ENCODE measurements at places on chromosomes 5 and 9.

- H3K27ac ChIP-seq, result no peak overlapping the region
- H3K4me1 ChIP-seq, result no peaks in the 10 kb centered on the region
- H3K27me3 ChIP-seq, result no peaks in the 10 kb centered on the region
- no peak for DNase-seq
These were observed 624.2 kb downstream of the CHSY3 start for GRCh38 chr5:130528474-130528873.

- DNase-seq, result no peak
- peaks cover 49% of the 10 kb centered on the region for H3K36me3 ChIP-seq
- no peak overlapping the region for H3K27ac ChIP-seq
- H3K4me1 ChIP-seq, result peaks cover 11% of the 10 kb centered on the region
These were observed 38.3 kb downstream of the FAM13B start for GRCh38 chr5:137994556-137994955.

GRCh38 chr5:103424453-103425205 is 138.0 kb downstream of the NUDT12 start:
- H3K36me3 ChIP-seq, result no peaks in the 10 kb centered on the region
- H3K4me1 ChIP-seq, result peaks cover 7% of the 10 kb centered on the region
- no peak overlapping the region for H3K4me3 ChIP-seq
- H3K27me3 ChIP-seq, result no peaks in the 10 kb centered on the region
- H3K27ac ChIP-seq, result no peak overlapping the region

GRCh38 chr5:16600397-16600796 is 16.4 kb downstream of the RETREG1 start:
- H3K27me3 ChIP-seq, result peaks cover 3% of the 10 kb centered on the region
- H3K36me3 ChIP-seq, result no peaks in the 10 kb centered on the region
- H3K4me3 ChIP-seq, result peak overlapping the region; percentile 28
- DNase-seq, result peak; percentile 69
- peak overlapping the region; percentile 88 for H3K27ac ChIP-seq

DNA sequence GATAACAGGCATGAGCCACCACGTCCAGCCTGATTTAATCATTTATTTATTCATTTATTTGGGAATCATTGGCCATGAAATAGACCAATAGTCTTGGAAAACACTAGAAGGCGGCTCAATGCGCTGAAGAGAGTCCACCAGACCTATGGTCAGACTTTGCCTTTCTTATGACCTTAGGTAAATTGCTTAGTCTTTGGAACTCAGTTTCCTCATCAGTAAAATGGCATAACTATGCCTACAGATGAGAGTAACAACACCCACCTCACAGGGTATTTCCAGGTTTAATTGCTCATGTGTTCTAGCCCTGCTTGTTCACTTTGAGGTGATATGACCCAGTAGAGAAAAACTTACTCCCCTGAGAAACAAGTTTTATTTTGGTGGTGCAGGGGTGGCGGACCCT is 38.2 kb upstream of the CPEB4 start:
- no peak for DNase-seq
- peaks cover 14% of the 10 kb centered on the region for H3K4me1 ChIP-seq
- peaks cover 6% of the 10 kb centered on the region for H3K27me3 ChIP-seq

DNA sequence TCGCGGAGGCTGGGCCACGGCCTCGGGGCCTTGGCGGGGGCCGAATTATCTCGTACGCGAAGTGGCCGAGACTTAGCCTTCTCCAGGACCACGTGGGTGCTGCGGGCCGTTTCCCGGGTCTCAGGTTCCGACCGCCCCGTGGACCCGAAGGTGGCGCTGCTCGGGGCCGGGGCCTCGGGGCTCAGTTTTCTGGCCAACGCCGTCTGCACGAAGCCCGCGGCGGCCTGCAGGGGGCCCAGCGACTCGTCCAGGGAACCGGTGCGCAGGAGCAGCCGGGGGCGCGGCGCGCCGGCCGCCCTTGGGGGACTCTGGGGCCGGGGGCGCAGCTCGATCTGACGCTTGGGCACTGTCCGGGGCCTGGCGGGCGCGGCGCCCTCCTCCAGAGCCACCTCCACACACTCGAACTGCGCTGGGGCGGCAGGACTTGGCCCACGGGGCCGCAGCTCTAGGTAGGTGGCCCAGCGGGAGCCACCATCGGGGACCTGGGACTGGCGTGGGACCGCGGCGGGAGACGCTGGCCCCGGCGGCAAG is 716 bp downstream of the PROB1 start:
- H3K4me3 ChIP-seq, result peak overlapping the region; percentile 81
- peak; percentile 79 for DNase-seq
- peaks cover 21% of the 10 kb centered on the region for H3K36me3 ChIP-seq
- H3K27ac ChIP-seq, result no peak overlapping the region
- H3K4me1 ChIP-seq, result peaks cover 11% of the 10 kb centered on the region

- peaks cover 64% of the 10 kb centered on the region for H3K27me3 ChIP-seq
- H3K27ac ChIP-seq, result no peak overlapping the region
- H3K36me3 ChIP-seq, result no peaks in the 10 kb centered on the region
- H3K4me3 ChIP-seq, result peak overlapping the region; percentile 63
These were observed 1.1 kb downstream of the GRM6 start for GRCh38 chr5:178993955-178994579.

DNA sequence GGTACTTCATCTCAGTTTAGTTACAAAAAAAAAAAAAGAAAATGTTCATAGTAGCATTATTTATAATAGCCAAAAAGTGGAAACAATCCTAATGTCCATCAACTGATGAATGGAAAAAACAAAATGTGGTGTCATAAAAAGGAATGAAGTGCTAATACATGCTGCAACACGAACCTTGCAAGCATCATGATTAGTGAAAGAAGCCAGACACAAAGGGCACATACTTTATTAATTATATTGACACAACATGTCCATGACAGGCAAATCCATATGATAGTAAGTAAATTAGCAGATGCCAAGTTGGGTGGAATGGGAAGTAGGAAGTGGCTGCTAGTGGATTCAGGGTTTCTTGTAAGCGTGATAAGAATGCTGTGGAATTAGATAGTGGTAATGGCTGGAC is 54.2 kb downstream of the PCDHGC5 start:
- no peak overlapping the region for H3K4me3 ChIP-seq
- DNase-seq, result no peak
- peaks cover 86% of the 10 kb centered on the region for H3K36me3 ChIP-seq

DNA sequence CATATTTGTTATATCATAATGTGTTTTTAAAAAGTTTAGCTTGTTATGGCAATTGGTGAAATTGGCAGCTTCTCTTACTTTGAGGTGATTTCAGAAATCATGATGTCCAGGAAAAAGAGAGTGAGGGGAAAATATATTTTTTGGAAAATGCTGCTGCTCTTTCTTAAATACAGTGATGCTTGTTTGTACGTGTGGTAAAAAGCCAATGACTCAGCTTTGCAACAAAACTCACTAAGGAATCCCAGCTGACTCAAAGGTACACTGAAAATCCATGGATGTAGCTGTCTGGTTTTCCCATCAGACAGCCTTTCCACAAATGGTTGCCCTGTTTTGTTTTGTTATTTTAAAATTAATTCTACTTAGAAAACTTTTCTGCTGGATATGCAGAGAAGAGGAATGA is 306.4 kb upstream of the PAPPA start:
- DNase-seq, result no peak
- H3K4me3 ChIP-seq, result no peak overlapping the region
- H3K27ac ChIP-seq, result no peak overlapping the region

GRCh38 chr5:99587983-99588382 is 659.2 kb upstream of the CHD1 start:
- H3K27ac ChIP-seq, result no peak overlapping the region
- H3K36me3 ChIP-seq, result no peaks in the 10 kb centered on the region
- no peak overlapping the region for H3K4me3 ChIP-seq
- no peak for DNase-seq

- peaks cover 5% of the 10 kb centered on the region for H3K36me3 ChIP-seq
- no peak overlapping the region for H3K4me3 ChIP-seq
- no peaks in the 10 kb centered on the region for H3K27me3 ChIP-seq
- H3K4me1 ChIP-seq, result peaks cover 64% of the 10 kb centered on the region
These were observed 22.3 kb downstream of the PSMB7 start for GRCh38 chr9:124392871-124393460.

- no peak overlapping the region for H3K4me3 ChIP-seq
- no peak for DNase-seq
- H3K27ac ChIP-seq, result no peak overlapping the region
- no peaks in the 10 kb centered on the region for H3K36me3 ChIP-seq
- H3K27me3 ChIP-seq, result peaks cover 3% of the 10 kb centered on the region
These were observed 1197.5 kb upstream of the C9orf72 start for GRCh38 chr9:28770827-28771226.

- no peaks in the 10 kb centered on the region for H3K27me3 ChIP-seq
- no peaks in the 10 kb centered on the region for H3K36me3 ChIP-seq
- no peak overlapping the region for H3K4me3 ChIP-seq
- H3K27ac ChIP-seq, result peak overlapping the region; percentile 89
These were observed 287.4 kb downstream of the ARHGAP26 start for GRCh38 chr5:143057580-143057999.

- no peak for DNase-seq
- H3K36me3 ChIP-seq, result no peaks in the 10 kb centered on the region
- H3K27me3 ChIP-seq, result no peaks in the 10 kb centered on the region
- peaks cover 6% of the 10 kb centered on the region for H3K4me1 ChIP-seq
- H3K27ac ChIP-seq, result no peak overlapping the region
These were observed 26.8 kb downstream of the FAM81B start for GRCh38 chr5:95417971-95418370.

GRCh38 chr9:86955561-86955960 is 8.3 kb upstream of the GAS1 start:
- H3K4me1 ChIP-seq, result peaks cover 4% of the 10 kb centered on the region
- no peak for DNase-seq
- no peak overlapping the region for H3K4me3 ChIP-seq
- H3K36me3 ChIP-seq, result peaks cover 33% of the 10 kb centered on the region

DNA sequence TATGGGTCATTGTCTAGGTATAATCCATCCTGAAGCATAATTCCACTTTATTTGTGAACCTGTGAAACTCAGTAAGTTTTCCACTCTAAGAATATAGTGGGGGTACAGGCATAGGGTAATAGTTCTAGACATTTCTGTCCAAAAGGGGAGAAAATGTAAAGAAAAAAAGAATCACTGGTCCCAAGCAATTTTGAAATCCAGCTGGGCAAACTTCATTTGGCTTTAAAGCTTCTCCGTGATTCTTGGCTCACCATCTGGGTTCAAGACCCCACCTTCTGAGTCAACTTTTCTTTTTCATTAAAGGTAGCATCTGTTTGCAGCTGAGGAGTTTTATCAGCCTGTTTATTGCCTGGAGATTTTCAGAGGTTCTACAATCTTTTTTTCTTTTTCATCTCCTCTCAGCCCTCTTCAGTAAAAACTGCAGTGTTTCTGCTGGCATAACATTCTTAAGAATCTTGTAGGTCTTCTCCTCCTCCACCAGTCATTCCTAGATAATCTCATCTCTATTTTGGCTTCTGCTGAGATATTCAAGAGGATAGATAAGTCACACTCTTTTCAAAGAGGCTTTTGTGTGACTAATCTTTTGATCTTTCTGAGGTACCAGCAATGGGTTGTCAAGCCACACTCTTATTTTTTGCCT is 126.1 kb upstream of the PITX1 start:
- peaks cover 25% of the 10 kb centered on the region for H3K27me3 ChIP-seq
- no peak overlapping the region for H3K27ac ChIP-seq
- no peak for DNase-seq
- H3K4me3 ChIP-seq, result no peak overlapping the region
- H3K36me3 ChIP-seq, result peaks cover 8% of the 10 kb centered on the region
- peaks cover 4% of the 10 kb centered on the region for H3K4me1 ChIP-seq

DNA sequence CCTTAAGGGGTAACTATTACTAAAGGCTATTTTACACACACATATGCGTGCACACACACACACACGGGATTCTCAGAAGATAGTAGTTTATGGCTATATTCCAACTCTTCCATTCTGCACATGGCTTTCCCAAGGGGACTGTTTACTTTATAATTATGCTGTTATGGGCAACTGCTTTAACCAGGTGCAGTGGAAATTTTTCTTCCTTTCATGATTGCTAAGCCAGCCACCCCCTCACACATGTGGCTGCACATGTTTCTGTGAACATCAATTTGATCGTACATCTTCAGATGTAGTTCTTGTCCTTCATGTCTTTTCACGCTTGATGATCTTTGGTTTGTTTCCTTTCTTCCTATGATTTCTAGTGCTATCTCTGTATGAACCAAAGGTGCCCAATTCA is 37.0 kb downstream of the MRPS30 start:
- H3K27me3 ChIP-seq, result no peaks in the 10 kb centered on the region
- no peak overlapping the region for H3K27ac ChIP-seq
- no peak for DNase-seq

DNA sequence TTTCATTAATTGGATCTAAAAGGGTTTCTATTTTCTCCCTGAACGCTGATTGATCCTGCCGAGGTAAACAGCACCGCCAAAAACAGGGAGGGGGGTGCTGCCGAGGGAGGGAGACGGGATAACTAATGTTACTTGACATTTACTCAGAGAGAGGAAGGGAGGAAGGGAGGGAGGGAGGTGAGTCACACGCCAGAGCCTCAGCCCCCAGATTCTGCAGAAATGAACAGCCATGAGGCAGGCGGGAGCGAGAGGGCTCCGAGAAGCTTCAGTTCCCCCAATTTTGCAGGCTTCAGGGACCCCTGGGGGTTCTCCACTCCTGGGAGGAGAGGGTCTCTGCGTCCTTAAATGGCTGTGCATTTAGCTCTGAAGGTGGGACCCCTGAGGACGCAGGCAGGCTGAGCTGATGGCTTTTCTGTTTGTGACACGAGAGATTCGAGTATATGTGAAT is 59.1 kb upstream of the IER5L start:
- peak overlapping the region; percentile 75 for H3K27ac ChIP-seq
- peaks cover 38% of the 10 kb centered on the region for H3K4me1 ChIP-seq
- H3K4me3 ChIP-seq, result no peak overlapping the region

GRCh38 chr5:6376974-6377520 is 1.3 kb downstream of the MED10 start:
- DNase-seq, result no peak
- H3K27ac ChIP-seq, result no peak overlapping the region
- no peaks in the 10 kb centered on the region for H3K27me3 ChIP-seq
- peak overlapping the region; percentile 98 for H3K4me3 ChIP-seq
- H3K36me3 ChIP-seq, result peaks cover 55% of the 10 kb centered on the region
- H3K4me1 ChIP-seq, result peaks cover 25% of the 10 kb centered on the region

DNA sequence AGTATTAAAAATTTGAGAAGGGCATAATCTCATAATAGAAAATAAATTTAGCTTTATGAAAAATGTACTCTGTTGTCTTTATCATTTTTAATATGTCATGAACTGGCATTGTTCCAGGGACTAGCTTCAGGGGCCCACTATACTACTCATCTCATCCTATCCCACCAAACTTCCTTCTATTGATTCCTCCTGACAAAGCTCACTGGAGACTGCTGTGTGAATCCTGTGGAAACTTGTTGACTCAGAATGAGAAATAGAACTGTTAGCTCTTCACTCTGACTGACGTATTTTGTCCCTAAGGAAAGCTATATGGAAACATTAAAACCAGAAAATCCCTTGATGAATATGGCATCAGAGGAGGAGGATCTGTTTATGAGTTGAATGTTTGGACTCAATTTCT is 29.8 kb upstream of the BNIP1 start:
- no peak overlapping the region for H3K4me3 ChIP-seq
- peak overlapping the region; percentile 77 for H3K27ac ChIP-seq
- H3K27me3 ChIP-seq, result no peaks in the 10 kb centered on the region
- H3K36me3 ChIP-seq, result peaks cover 57% of the 10 kb centered on the region
